ENCODE measurements at places on chromosomes 12 and 14.
A peak's percentile ranks its signal among the peaks of the same experiment; 100 is the strongest.

DNA sequence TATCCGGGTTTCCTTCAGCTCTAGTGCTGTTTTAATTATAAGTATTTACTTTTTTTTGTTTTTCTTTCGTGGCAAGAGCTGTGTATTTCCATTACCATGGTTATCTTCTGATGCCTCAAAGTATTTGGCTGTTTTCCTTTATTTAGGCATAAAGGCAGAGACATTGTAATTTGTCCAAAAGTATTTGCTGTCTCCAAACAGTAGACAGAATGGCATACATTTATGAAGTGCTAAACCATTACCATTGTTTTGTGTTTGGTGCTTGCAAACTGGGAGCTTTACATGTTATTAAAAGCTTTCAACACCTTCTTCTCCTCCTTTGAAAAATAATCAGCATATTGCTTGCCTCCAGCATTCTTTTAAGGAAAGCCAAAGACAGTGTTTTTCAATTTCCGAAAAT, 46.3 kb downstream of the FLRT2 start:
- DNase-seq: no peak

GRCh38 chr14:22822571-22823098, 7.1 kb upstream of the MRPL52 start:
- peak; percentile 91 for DNase-seq

GRCh38 chr12:120668868-120669840, 17.8 kb upstream of the MLEC start:
- no peak for DNase-seq

DNA sequence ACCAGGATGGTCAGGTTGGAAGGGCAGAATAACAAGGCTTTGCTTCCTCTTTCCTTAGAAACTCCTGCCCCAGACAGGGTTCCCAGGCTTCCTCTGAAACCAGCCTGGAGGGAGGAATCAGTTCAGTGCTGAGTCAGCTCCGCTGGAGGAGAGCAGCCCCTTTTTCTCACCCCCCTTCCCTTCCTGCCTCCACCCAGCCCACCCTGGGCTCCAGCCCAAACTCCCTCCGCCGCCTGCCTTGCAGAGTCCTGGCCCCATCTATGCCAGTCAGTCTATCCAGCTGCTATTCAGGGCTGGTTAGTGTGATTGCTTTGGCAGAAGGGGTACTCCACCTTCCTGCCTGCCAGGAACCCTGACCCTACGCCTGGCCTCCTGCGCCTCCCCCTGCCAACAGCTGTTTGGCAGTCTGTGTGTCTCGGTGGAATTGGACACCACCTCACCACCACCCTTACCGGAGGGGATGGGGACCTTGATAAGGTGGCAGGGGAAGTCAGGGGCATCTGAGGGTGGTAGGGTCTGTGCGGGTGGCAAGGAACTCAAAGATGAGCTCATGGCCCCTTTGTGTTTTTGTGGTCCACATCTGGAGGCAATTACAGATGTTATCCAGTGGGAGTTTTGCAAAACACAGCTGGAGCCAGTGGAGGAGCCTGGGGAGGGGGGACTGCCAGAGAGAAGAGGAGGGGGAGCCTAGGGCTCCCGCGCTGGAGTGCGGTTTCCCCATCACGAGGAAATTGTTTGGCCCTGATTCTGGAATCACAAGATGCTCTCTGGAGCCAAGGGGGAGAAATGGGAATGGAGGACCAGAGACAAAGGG, 12.2 kb downstream of the MMP14 start:
- DNase-seq: peak; percentile 88

DNA sequence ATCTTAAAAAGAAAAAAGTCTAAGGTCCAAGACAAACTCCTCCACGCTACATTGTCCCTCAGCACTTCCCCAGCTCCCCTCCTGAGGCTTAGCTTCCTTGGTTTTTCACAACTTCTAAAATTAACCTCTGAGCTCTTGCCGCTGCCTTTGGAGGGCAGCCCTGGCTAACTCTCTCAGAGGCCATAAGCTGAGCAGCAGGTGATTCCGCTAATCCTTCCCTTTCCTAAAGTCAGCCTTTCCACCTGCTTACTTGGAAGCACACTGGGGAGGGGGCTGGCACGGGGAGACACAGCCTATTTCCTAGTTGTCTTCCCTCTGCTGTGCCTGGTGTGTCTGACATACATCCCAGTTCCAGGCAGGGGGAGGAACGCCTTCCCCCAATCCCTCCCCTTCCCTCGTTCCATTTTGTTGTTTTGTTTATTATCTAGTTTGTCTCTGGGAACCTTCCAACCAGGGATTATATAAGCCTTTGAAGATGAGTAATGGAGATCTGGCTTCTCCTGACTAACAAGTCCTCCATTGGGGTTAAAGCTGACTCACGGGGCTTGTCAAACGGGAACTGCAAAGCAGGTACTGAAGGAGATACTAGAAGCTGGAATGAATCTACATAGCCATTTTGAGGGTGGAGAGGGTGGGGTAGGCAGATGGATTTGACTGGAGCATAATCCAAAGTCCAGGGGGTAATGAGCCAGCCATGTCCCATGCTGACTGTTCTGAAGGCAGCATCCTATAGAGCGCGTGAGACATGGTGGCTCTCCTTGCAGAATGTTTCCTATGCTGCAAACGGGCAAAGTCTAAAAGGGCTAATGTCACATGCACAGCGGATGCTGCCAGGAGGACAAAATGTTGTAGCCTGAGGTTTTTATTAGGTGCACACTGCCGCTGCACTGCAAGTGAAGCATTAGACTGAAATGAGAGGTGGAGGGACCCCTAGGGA, 230.8 kb downstream of the FOXN3 start:
- no peak for DNase-seq

DNA sequence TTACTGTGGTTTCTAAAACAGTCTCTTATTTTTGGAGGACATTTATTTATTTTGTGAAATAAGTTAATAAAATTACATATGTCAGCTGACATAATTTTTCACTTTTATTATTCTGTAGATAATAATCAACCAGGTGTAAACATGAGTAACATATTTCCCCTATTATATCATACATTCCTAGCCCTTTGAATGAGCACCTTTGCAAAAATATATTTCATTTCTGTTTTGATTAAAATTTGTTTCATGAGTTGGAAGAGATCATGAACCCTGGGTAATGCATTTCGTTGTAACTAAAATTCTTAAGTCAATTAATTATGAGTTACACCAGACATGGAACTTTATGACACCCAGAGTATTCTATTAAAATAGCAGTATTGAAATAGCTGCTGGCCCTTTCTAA, 56.3 kb downstream of the SLC16A7 start:
- no peak for DNase-seq

DNA sequence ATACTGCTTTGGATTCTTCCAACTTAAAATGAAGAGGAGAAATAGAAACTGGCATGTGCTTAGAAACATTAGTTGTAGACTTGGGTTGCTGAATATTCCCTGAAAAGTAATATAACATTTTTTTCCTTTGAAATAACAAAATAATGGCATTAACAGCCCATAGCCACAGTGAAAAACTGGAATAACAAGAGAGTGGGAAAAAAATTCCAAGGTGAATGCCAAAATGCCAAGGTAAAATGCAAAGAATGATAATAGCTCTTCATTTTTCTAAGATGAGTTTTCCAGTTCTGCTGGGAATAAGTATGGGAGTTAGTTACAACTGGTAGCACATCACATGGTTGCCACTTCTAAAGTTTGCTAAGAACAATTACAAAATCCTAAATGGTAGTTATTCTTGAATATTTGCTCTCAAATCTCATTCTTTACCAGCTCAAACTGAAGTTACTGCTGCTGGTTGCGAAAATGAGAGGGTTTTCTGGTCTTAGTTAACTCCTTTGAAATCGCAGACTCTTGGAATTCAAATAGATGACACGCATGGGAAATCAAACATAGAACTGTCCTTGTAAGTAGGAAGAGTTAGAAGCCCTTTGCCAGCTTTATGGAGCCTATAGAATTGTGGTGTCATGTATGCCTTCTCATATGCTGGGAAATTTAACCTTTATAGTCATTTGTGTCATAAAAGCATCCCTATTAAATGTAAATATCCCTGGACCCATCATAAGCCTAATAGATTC, 165.0 kb upstream of the DCN start:
- DNase-seq: no peak
